Hepatic stellate cell (primary cell): ENCODE measurements at places on chromosomes 3 and 15.

- no peak for DNase-seq
These were observed 417.6 kb upstream of the SUCLG2 start for GRCh38 chr3:68072062-68072461.

- DNase-seq = no peak
These were observed 641.9 kb downstream of the OTOL1 start for GRCh38 chr3:162138509-162138908.

DNA sequence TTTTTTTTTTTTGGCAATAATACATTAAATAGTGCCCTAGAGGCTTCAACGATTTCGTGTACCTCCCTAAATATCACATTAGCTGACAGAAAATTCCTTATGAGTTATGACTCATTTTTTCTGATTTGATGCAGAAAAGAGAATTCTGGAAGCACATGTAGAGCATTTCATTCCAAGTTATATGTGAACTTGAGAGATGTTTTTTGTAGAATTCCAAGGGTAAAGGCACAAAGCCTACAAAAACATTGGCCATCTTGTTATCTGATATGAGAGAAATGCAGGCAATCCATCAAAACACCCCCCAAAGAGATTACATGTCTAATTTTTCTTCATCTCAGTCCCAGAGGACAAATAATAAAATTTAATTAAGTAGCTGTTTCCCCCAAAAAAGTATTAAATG, 6.7 kb upstream of the PFN2 start:
- DNase-seq = no peak

DNA sequence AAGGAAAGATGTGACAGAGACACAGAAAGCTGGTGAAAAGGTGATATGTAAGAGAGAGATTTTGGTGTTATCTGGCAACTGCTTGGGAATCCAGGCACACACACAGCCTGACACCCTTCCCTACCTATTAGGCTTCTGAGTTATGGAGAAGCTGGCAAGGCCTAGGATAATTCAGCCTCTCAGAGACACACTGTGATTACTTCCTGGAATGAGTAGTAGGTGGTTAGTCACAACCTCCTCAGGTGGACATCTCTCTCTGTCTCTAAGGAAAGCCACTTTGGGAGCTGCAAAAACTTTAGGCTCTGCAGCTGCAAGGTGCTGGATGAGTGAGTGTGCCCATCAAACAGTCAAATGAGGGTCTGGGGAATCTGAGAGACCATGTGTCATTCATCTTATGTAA, 201.9 kb downstream of the PDCD6IP start:
- no peak for DNase-seq

GRCh38 chr3:100335434-100335833, 877 bp downstream of the NIT2 start:
- DNase-seq = peak; percentile 22
